ENCODE measurements at places on chromosomes 7 and 10. TPM values are rescaled to one million over a fixed set of nuclear protein-coding genes. Genes with fewer than 3 reads are reported as not detected.
A peak's percentile ranks its signal among the peaks of the same experiment; 100 is the strongest.

Gene SPOCK2
- total RNA-seq: 3.4 TPM

Gene HMX2
- total RNA-seq: not detected

Gene FAM13C
- total RNA-seq: 13.8 TPM

- peaks cover 12% of the 10 kb centered on the region for H3K4me1 ChIP-seq
- no peak overlapping the region for H3K27ac ChIP-seq
- no peak for DNase-seq
- peaks cover 33% of the 10 kb centered on the region for H3K36me3 ChIP-seq
- no peak overlapping the region for H3K4me3 ChIP-seq
These were observed 7.6 kb downstream of the ARL5B start for GRCh38 chr10:18666810-18667209.

Gene ARHGEF35
- total RNA-seq: 0.15 TPM

Gene ZNF775
- 3.1 TPM for total RNA-seq

DNA sequence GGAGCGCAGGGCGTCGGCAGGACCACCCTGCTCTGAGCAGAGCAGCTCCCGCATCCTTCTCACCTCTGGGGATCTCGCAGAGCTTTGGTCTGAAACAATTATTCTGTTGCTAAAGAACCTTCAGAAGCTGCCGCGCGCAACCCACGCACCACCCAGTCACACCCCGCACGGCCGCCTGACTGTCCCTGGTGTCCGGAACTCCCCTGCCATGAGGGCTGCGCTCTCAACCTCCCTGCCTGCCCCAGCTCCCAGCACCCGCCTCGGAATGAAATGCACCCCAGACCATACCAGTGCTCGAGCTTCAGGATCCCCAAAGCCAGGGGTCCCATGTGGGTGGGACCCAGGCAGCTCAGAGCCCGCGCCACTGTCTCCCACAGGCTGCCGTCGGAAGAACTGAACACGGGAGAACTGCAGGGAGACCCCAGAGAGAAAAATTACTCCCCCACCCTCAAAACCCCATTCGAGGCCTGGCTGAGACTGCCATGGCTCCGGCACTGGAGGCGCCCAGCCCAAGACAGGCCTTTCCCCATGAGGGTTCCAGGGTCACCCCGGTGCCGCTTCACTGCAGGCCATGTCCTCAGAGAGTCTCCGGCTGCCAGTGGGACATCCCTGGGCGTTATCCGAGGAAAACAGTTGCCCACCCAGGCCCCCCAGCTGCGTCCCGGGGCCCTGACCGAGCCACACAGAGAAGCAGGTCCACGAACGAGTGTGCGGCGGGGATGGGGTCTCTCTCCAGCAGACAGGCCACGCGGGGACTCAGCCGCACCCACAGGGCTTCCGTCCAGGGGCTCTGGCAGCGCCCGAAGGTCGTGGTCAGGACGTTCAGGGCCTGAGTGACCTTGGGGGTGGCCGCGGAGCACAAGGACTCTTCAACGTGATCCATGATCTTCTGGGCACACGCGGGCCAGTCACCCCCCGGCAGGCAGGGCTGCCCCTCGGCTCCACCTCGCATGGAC, 12.1 kb downstream of the BRAT1 start:
- H3K4me3 ChIP-seq: no peak overlapping the region
- no peaks in the 10 kb centered on the region for H3K36me3 ChIP-seq
- no peaks in the 10 kb centered on the region for H3K27me3 ChIP-seq
- DNase-seq: no peak
- no peak overlapping the region for H3K27ac ChIP-seq
- H3K4me1 ChIP-seq: no peaks in the 10 kb centered on the region

DNA sequence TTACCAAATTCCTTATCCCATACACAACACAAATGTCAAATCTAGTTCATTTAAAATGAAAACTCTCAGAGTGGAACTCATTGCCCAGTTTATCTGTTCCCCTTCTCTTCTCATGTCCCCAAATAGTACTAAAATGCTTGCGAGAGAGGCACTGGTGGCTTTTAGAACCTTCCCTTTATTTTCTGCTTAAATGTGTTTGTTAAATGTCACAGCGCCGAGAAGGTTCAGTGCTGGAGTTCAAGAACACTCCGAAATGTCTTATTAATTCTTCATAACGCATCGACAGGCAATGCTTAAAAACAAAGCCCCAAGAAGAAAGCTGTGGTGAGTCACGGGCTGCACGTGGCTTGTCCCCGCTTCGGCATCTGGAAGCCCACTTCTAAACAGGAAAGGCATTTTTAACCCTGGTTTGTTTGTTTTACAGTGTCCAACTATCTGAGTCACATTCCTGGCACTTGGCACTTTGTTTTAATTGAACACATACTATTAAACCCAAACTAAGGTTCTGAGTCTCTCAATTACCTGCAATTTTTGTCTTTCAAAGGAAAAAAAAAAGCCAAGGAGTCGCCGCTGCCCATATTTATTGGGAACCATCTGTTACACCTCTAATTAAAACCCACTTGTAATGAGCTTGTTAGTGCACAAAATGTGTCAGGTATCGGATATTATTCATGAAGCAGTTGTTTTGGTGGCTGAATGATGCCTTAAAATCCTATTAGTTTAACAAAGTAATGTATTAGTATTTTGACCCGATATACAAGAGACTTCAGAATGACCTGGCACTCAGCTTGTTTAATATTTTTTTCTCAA, 49.9 kb upstream of the MGMT start:
- H3K4me1 ChIP-seq: no peaks in the 10 kb centered on the region
- no peaks in the 10 kb centered on the region for H3K27me3 ChIP-seq
- no peak overlapping the region for H3K27ac ChIP-seq
- H3K36me3 ChIP-seq: no peaks in the 10 kb centered on the region
- H3K4me3 ChIP-seq: no peak overlapping the region

- H3K27ac ChIP-seq: no peak overlapping the region
- no peak for DNase-seq
- no peaks in the 10 kb centered on the region for H3K27me3 ChIP-seq
- H3K4me3 ChIP-seq: no peak overlapping the region
- no peaks in the 10 kb centered on the region for H3K4me1 ChIP-seq
These were observed 368.8 kb downstream of the ADRA2A start for GRCh38 chr10:111445667-111446066.

Gene SMKR1
- not detected for total RNA-seq

Gene AQP1
- 81.9 TPM for total RNA-seq

DNA sequence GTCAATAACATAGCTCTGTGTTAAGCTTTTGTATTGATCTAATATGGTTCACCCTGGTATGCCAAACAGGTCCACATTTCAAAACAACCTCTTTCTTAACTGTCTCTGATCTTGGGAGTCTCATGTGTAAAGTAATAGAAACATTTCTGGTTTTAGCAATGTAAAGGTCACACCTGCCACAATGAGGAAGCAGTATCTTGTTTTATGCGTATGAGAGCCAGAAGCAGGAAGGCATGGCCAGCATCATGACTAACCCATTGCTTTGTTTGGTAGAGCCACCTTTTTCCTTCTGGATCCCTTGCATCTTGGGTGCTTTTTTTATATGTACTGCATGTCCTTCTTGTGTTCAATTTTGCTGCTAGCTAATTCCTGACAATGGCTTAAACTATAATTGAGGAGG, 411.3 kb upstream of the SEMA3C start:
- no peak overlapping the region for H3K27ac ChIP-seq
- no peak for DNase-seq
- no peak overlapping the region for H3K4me3 ChIP-seq
- no peaks in the 10 kb centered on the region for H3K27me3 ChIP-seq
- H3K4me1 ChIP-seq: no peaks in the 10 kb centered on the region

DNA sequence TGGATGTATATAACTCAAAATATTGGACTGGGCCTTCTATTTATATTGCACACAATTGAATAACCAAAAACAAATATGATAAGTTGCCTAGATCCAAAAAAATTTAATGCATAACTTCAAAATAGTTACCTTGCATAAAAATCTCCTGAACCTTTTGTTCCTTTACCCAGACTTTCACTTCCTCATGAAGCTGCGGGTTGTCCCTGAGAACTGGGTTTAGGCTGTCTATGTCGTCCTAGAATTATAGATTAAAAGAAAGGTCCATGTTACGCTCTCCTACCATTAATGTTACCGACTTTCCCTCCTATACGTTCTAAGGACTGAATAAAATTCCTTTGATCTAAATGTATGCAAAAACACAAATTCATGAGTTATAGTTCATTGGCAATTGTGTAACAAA, 86.6 kb downstream of the NRBF2 start:
- H3K27me3 ChIP-seq: no peaks in the 10 kb centered on the region
- DNase-seq: no peak
- H3K4me1 ChIP-seq: peaks cover 26% of the 10 kb centered on the region
- H3K36me3 ChIP-seq: no peaks in the 10 kb centered on the region
- H3K4me3 ChIP-seq: no peak overlapping the region

- peaks cover 4% of the 10 kb centered on the region for H3K4me1 ChIP-seq
- H3K4me3 ChIP-seq: peak overlapping the region; percentile 99
- H3K27me3 ChIP-seq: peaks cover 8% of the 10 kb centered on the region
- H3K27ac ChIP-seq: peak overlapping the region; percentile 79
- no peaks in the 10 kb centered on the region for H3K36me3 ChIP-seq
These were observed 1.5 kb downstream of the PCOLCE start for GRCh38 chr7:100603726-100604027.

Gene NUDCD3
- 77.2 TPM for total RNA-seq

- no peaks in the 10 kb centered on the region for H3K36me3 ChIP-seq
- H3K4me1 ChIP-seq: no peaks in the 10 kb centered on the region
- H3K27me3 ChIP-seq: no peaks in the 10 kb centered on the region
- H3K4me3 ChIP-seq: no peak overlapping the region
These were observed 27.7 kb upstream of the CSGALNACT2 start for GRCh38 chr10:43110338-43111071.

DNA sequence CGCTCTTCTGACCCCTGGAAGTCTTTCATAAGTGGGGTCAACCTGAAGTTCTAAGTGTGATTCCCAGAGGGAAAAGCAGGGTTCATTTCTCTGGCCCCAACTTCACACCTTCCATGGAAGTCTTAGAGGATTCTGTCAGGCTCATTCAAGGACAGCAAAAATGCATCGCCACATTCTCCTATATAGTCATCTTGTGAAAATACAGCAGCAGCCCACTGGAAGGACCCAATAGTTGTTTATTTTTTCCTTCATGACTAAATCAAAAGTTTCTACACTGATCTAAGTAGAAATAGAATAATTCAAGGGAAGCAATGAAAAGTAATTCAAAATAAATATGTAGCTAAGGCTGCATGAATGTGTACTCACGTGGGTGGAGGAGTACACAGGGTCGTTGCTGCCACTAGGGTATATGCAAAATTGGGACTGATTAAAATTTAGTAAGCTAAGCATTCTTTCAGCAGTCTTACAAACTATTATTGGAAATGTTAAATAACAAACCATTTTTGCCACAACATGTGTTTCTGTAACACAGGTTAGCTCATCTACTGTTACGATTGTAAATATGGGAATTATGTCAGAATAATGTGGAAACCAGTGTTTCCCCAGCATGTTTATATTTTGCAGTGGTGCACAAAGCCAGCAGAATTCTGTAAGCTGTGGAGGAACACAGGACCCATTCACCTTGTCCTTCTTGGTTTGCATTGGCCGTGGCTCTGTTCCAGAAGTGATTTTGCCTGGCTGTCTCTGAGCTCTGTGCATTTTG, 33.5 kb downstream of the EEPD1 start:
- no peak overlapping the region for H3K4me3 ChIP-seq
- no peak overlapping the region for H3K27ac ChIP-seq
- no peaks in the 10 kb centered on the region for H3K36me3 ChIP-seq
- DNase-seq: no peak

GRCh38 chr7:79933144-79933543, 201.5 kb upstream of the GNAI1 start:
- H3K36me3 ChIP-seq: no peaks in the 10 kb centered on the region
- H3K4me1 ChIP-seq: no peaks in the 10 kb centered on the region
- no peak overlapping the region for H3K27ac ChIP-seq

DNA sequence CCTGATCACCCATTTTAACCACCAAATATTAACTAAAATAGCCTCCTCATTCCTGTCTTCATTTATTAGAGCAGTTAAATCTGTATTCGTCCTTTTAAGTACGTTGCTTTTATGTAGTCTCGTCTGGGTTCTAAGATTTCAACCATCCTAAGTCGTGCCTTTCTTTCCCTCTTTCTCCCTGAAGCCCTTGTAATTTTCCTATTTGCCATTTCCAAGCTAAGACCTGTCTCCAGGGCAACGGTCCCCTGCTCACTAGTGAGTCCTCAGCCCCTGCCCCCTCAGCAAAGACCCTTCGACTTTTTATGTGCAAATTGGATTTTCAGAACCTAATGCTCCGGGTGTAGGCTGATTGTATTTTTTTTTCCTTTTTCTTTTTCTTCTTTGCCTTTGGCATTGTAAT, 16.1 kb upstream of the MEST start:
- no peaks in the 10 kb centered on the region for H3K4me1 ChIP-seq
- DNase-seq: no peak
- H3K27me3 ChIP-seq: peaks cover 3% of the 10 kb centered on the region

DNA sequence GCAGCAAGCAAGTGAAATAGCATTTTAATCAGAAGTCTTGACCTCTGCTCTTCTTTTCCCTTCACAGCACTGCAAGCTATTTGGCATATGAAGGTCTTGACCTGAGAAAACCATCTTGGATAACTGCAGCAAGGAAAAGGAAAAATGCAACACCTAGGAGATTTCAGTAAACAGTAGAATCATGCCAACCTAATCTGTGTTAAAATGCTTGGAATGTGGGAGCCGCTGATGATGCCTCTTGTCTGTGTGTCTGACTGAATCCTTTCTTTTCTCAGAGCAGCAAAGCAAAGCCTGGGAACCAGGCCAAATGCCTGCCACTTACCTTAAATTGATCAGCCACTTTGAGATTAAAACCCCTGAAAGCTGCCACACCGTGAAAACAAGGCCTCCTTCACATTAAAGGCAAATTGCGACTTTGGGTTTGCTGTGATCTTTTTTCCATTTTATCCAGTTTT, 80.4 kb upstream of the CDK6 start:
- H3K27ac ChIP-seq: no peak overlapping the region
- no peaks in the 10 kb centered on the region for H3K4me1 ChIP-seq
- no peaks in the 10 kb centered on the region for H3K27me3 ChIP-seq
- no peak overlapping the region for H3K4me3 ChIP-seq

Gene CABCOCO1
- total RNA-seq: not detected

- no peak for DNase-seq
- no peak overlapping the region for H3K27ac ChIP-seq
- H3K36me3 ChIP-seq: no peaks in the 10 kb centered on the region
- H3K4me1 ChIP-seq: no peaks in the 10 kb centered on the region
- H3K4me3 ChIP-seq: no peak overlapping the region
These were observed 15.0 kb downstream of the CLRN3 start for GRCh38 chr10:127877699-127878098.

- H3K27ac ChIP-seq: no peak overlapping the region
- no peaks in the 10 kb centered on the region for H3K4me1 ChIP-seq
- DNase-seq: no peak
- no peaks in the 10 kb centered on the region for H3K27me3 ChIP-seq
- H3K4me3 ChIP-seq: no peak overlapping the region
These were observed 1246.6 kb upstream of the LRRN3 start for GRCh38 chr7:109844362-109844761.

DNA sequence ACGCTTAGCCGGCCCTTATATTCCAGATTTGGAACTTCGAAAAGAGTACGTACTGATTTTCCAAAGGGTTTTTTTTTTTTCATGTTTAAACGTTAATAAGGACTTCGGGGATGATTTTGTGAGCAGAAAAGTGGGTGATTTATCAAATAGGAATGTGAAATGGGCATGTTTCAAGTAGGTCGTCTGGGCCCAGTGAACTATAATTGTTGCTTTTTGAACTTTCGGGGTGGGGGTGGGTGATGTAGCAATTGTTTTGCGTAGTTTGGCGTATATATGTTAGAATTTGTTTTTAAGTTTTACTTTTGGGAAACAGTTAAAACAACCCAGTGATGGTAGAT, 299 bp upstream of the PBLD start:
- peak overlapping the region; percentile 99 for H3K27ac ChIP-seq
- H3K36me3 ChIP-seq: no peaks in the 10 kb centered on the region
- peaks cover 60% of the 10 kb centered on the region for H3K4me1 ChIP-seq

Measured in gastrocnemius medialis (tissue), 4 donors.